ENCODE measurements at places on chromosomes 2 and 18.

DNA sequence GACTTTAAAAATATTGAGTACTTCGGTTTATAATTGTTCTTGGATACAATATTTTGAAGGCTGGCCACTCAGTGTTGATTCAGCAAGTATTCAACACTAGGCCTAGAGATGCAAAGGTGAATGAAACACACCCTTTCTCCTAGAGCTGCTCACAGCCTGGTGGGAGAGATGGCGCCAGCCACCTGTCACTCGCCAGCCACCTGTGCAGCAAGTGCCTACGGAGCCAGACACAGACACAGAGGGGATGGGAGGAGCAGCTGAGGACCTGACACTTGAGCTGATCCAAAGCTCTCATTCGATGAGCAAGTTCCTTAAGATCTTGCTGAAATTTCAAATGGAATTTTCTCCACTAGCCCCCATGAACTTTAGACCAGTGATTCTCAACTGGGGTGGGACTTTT, 151.1 kb upstream of the RIOK3 start:
- DNase-seq: no peak

DNA sequence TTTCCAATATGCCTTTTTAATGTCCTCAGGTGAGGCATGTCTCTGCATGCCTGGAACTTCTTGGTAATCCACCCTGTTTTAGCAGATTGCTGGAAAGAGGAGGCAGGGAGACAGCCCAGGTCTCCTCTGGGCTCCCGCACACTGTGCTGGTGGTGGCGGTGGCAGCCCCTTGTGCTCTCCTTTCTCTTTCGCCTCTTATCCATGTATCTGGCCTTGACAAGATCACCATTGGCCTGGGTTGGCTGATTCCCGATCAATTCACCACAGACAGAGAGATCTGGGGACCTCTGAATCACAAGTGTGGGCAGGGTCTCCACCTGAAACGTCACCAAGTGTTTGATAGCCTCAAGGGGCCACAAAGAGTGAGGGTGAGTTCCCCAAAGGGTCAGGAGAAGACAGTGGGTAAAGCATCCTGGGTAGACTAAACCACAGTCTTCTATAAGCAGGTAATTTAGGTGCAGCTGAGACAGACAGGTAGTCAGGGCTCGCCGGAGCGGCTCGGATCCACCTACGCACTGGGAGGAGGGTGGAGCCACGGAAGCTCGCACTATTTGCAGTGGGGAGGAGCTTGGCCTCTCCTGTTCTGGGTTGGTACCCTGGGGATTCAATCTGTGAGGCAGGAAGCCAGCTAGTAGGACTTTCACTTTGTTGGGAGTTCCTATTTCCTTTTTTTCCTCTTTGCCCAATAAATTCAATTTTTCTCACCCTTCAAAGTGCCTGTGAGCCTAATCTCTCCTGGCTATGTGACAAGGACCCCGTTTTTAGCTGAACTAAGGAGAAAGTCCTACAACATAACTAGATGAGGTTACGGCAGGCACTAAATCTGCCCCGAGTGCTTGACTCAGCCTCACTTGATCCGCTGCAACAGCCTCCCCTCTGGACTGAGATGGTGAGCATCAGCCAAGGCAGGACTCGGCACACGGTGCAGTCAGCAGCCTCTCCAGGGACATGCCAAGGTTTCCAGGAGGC, 57.6 kb downstream of the SLC4A3 start:
- no peak for DNase-seq

- DNase-seq: no peak
Observed at GRCh38 chr2:201254081-201254730, 6.1 kb upstream of the CASP8 start.

DNA sequence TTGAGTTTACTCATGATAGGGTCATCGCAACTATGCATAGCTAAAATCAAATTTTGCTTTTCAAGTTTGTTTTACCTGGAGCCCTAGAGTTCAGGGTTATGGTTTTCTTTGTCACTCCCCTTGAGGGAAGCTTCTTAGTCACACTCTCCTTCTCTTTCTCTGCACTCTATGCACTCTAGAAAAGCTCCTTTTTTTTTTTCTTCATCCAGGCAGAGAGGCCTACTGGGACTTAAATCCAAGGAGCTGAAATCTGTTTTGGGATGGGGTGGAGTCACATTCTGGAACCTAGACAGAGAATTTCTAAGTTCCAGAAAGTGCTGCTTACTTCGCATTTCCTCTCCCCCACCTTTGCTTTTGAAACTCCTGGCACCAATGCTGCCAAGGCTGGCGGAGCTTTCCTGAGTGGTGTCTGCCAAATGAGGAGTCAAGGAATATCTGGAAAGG, 19.1 kb upstream of the IL18R1 start:
- no peak for DNase-seq

DNA sequence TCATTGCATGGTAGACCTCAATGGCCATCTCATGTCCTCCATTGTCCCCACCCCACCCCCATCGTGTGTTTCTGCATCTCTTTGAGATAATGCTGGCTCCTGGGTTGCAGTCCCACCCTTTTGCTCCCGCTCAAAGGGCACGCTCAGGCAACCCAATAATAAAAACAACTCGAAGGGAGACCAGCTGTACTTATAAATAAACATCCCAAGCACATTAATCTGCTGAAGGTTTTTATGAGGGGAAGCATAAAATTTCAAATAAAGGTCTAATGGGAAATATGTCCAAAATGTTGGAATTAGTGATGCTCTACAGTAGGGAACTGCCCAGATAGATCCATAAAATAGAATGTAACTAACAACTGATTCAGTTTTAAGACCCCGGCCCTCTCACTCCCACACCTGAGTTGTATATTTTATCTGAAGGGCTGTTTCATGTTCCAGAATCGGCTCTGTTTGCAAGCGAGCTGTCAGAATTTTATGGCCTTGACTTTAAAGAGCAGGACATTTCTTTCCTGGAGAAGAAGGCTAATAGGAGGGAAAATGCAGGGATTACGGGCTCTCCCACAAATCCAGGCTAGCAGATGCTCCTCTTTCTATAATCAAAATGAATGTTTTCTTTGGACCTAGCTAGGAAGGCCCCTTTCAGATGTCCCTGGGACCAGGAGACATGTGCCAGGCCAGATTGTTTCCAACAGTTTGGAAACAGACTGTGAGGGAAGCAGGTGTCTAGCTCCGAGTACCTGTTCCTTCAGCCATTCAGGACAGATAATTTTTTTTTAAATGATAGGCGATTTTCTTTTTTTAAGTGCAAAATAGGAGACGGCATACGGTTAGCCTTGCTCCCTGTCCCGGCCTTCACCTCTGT, 103.7 kb downstream of the APOB start:
- DNase-seq: no peak
